ENCODE measurements at places on chromosomes 11 and 22.

- no peaks in the 10 kb centered on the region for H3K27me3 ChIP-seq
- H3K36me3 ChIP-seq = no peaks in the 10 kb centered on the region
- H3K27ac ChIP-seq = no peak overlapping the region
- no peaks in the 10 kb centered on the region for H3K4me1 ChIP-seq
- no peak for DNase-seq
Observed at GRCh38 chr11:16713594-16713993, 24.9 kb upstream of the C11orf58 start.

GRCh38 chr11:117478926-117479325, 151.3 kb downstream of the CEP164 start:
- no peaks in the 10 kb centered on the region for H3K27me3 ChIP-seq
- H3K4me1 ChIP-seq = peaks cover 7% of the 10 kb centered on the region
- DNase-seq = no peak
- H3K27ac ChIP-seq = no peak overlapping the region
- no peaks in the 10 kb centered on the region for H3K36me3 ChIP-seq
- H3K4me3 ChIP-seq = no peak overlapping the region

GRCh38 chr11:20059587-20060021, 100.7 kb downstream of the DBX1 start:
- peaks cover 4% of the 10 kb centered on the region for H3K4me1 ChIP-seq
- DNase-seq = no peak
- H3K27me3 ChIP-seq = no peaks in the 10 kb centered on the region
- no peak overlapping the region for H3K27ac ChIP-seq

DNA sequence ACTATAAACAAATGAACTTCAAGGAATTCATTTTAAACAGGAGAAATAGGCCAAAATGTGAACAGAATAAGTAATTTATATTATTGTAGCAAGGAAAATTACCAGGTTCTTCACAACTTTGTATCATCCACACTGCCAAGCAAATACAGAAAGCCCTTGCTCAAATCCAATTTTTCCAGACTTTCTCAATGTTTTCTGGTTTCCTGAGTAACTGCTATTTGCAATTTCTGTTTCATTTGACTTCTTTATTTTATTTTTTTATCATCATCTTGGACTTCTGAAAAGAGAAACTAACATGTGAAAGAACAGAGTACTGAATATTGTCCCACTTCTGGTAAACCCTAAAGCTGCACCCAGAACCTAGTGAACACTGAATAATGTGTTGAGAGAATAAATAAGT, 61.0 kb downstream of the SLC1A2 start:
- H3K27ac ChIP-seq = no peak overlapping the region
- no peaks in the 10 kb centered on the region for H3K27me3 ChIP-seq
- no peak for DNase-seq
- no peaks in the 10 kb centered on the region for H3K36me3 ChIP-seq

GRCh38 chr11:68282141-68282860, 10.5 kb upstream of the C11orf24 start:
- no peaks in the 10 kb centered on the region for H3K4me1 ChIP-seq
- no peaks in the 10 kb centered on the region for H3K27me3 ChIP-seq

Measured in H1 (cell line).